ENCODE measurements at places on chromosomes 2 and 18.

DNA sequence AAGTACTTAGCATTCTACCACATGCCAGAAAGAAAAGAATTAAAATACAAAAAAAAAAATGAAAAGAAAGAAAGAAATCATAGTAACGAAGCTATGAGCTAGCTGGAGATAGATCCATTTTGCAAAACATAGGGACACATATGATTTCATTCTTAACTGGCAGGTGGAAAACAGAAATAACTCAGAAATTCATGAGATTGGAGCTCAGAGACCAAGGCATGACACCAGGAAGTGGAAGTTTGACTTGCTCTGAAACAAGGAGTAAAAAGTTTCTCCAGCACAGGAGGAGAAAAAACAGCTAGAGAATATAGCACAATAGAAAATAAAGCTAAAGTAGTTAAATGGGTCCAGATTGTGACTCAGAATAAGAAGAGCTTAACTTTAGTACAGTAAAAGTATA is 278.1 kb downstream of the ZEB2 start:
- no peak for DNase-seq

DNA sequence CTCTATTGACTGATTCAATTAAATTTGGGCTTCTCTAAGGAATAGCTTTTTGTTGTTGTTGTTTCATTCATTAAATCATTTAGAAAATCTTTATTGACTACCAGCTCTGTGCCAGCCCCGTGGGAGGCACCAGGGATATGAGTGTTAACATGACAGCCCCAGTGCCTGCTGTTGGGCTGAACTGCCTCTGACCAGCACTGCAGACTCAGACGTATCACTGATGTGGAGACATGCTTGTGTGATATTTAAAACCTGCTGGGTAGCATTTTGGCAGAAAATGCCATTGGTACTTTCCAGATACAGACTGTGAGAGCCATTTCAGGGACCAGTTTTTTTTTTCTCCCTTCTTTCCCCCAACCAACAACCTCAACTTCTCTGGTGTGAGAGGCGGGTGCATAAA is 38.6 kb upstream of the KCNF1 start:
- DNase-seq: no peak

GRCh38 chr2:71932037-71932779 is 215.5 kb downstream of the CYP26B1 start:
- DNase-seq: no peak

DNA sequence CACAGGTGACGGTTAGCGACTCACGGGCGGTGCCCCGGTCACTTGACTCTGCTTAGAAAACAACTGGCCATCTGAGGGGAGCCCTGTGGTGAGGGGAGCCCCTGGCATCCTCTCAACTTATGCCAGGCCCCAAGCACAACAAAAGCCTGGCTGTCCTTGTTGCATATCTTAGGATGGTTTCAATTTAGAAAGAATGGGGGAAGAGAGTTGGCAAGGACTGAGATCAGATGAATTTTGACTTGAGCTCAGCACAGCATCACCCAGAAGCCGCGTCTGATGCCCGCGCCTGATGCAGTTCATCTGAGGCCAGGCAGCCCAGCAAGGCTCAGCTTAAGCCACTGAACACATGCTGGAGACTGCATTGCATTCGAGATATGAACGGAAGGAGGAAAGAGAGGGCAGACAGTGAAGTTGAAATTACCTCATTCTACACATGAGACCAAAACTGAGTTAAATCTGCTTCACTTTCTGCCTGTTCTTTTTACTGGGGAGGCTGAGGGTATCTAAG is 36.8 kb downstream of the MYT1L start:
- DNase-seq: no peak

DNA sequence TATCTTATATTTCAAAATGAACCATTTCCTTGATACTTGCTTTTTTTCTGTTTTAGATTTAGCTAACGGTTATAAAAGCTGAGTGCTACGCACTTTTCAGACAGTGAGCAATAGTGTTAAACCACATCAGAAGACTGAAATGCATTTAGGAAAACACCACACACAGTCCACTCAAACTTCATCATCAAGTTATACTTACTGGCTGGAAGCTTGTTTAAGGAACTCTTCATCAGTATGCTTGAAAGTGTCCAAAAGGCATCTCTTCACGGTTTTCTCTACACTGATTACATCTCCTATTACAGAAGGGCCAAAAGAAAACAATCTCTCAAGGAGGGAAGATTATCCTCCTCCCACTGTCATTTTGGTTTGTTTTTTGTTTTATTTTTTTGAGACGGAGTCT is 19.7 kb downstream of the ILKAP start:
- DNase-seq: no peak

- no peak for DNase-seq
Observed at GRCh38 chr2:240130393-240131195, 5.5 kb downstream of the COPS9 start.

- no peak for DNase-seq
Observed at GRCh38 chr18:32439802-32440201, 30.9 kb downstream of the GAREM1 start.

DNA sequence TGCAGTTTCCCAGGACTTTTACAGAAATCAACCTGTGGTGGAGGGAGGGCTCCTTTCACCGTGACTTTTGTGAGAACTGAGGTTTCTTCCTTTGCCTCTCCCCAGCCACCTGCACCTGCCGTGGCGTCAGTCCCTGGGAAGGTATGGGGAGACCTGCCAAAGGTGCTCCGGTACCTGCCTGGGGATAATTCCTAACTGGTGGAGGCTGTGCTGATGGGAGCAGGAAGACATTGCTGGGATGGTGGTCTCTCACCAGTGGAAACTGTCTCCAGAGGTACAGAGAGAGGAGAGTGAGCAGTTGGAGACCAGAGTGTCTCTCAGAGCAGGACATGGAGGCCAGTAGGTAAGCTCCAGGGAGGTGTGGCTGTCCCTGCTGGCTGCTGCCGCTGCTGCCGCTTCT is 52.6 kb downstream of the CIB4 start:
- DNase-seq: no peak

DNA sequence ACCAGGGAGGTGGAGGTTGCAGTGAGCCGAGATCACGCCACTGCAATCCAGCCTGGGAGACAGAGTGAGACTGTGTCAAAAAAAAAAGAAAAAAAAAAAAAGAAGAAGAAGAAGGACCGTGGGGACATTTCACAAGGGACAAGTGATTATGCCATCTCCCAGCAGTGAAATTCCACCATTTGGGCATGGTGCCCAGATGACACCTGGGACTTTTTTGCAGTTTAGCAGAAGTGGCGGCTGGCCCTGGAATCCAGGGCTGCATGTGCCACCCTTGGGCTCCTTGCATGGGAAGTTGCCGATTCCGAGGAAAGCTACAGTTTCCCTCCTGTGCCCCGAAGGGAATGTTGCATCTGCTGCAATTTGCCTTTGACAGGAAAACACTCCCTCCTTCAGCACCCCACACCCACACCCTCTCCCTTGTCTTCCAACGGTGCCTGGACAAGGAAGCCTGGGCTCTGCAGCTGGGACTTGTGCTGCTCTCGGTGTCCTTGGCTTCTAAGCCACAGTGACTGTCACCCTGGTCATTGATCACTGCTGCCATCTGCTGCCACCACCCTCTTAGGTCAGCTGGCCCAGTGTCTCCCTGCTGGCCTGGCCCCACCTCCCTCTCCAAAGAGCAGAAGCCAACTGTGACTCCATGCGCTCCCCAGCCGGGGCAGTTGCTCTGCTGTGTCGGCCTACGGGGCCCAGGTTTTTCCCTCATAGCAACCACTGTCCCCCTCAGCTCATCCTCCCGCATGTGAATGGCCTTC is 56.4 kb upstream of the LRRC30 start:
- no peak for DNase-seq

- DNase-seq: no peak
Observed at GRCh38 chr18:70553245-70553935, 264.5 kb downstream of the SOCS6 start.

DNA sequence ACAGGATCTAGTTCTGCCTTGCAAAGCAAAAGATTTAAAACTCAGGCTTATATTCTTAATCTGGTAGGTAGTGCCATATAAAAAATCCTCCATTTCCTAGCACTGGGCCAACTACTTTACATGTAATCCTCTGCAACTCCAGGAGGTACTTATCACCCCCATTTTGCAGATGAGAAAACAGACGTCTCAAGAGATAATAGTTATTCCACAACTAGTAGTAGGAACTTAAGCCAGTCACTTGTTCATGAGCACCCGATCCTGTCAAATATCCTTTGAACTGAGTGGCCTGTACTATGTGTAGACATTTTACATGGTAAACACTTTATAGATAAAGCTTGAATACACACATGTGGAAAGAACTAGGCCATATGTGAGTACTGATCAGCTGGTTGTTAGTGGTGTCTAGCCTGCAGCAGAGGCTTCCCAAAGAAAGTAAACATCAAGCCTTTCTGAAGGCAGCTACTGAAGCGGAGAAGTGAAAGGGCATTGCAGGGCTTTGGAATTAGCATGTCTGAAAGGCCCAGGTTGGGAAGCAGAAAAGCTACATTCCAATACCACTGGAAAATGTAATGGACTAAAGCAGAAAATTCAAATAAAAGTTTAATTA is 48.0 kb downstream of the NAB1 start:
- DNase-seq: no peak

DNA sequence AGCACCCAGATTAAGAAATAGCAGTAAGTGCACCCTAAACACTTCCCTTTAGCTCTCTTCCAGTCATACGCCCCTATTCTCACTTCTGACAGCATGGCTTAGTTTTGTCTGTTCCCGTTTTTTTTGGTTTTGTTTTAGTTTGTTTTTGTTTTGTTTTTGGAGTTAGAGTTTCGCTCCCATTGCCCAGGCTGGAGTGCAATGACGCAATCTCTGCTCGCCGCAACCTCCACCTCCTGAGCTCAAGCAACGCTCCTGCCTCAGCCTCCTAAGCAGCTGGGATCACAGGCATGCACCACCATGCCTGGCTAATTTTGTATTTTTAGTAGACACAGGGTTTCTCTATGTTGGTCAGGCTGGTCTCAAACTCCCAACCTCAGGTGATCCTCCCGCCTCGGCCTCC is 2067.7 kb downstream of the SUCLG1 start:
- no peak for DNase-seq

- DNase-seq: no peak
Observed at GRCh38 chr18:4605212-4605611, 150.1 kb upstream of the DLGAP1 start.

DNA sequence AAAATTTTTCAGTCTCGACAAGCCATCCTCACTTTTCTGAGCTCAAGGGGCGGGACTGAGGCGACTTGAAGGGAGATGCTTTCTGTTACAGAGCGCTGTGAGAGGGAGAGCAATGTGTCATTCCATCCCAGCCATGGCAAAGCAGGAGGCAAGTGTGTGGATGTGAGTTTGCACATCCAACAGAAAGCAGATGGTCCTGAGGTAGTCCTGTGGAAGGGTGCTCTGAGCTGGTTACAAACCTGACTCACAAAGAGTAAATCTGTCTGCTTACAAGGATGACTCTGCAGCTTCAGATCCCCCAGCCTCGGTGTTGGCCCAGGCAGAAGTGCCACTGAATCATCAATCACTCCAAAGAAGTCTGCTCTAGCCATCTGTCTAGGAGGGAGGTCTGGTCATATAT is 482.0 kb upstream of the DCC start:
- no peak for DNase-seq

GRCh38 chr2:50712569-50712968 is 319.4 kb downstream of the NRXN1 start:
- DNase-seq: no peak

GRCh38 chr2:890791-891190 is 59.9 kb upstream of the SNTG2 start:
- DNase-seq: no peak

GRCh38 chr2:46445556-46445955 is 33.8 kb upstream of the TMEM247 start:
- DNase-seq: no peak

DNA sequence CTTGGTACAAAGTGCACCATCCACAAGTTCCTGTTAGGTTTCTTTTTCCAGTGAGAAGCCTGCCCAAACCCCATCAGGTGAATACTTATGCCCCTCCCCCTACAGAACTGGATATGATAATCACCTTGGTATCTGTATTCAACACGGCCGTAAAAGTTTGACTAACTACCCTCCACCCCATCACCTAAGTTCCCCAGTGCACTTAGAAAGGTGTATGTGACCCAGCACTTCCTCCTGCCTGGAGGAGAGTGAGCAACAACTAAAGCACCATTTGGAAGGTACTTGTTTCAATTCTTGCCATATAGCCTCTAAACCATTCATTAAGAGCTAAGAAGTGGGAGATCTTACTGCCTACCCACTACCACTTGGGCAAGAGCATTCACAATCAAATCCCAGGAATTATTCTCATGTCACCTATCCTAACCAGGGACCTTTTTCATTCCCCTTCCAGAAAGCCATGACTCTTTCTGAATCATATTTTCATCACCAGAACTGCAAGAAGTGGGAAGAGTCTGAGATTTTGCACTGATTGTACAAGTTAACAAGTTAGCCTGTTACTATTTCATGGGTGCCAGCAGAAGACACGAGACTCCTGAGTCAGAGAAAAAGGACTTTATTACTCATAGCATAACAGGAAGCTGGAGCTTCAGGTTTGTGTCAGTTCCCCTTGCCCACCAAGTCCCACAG is 53.5 kb upstream of the NDUFV2 start:
- no peak for DNase-seq

GRCh38 chr2:33068261-33068660 is 121.5 kb downstream of the LTBP1 start:
- no peak for DNase-seq

DNA sequence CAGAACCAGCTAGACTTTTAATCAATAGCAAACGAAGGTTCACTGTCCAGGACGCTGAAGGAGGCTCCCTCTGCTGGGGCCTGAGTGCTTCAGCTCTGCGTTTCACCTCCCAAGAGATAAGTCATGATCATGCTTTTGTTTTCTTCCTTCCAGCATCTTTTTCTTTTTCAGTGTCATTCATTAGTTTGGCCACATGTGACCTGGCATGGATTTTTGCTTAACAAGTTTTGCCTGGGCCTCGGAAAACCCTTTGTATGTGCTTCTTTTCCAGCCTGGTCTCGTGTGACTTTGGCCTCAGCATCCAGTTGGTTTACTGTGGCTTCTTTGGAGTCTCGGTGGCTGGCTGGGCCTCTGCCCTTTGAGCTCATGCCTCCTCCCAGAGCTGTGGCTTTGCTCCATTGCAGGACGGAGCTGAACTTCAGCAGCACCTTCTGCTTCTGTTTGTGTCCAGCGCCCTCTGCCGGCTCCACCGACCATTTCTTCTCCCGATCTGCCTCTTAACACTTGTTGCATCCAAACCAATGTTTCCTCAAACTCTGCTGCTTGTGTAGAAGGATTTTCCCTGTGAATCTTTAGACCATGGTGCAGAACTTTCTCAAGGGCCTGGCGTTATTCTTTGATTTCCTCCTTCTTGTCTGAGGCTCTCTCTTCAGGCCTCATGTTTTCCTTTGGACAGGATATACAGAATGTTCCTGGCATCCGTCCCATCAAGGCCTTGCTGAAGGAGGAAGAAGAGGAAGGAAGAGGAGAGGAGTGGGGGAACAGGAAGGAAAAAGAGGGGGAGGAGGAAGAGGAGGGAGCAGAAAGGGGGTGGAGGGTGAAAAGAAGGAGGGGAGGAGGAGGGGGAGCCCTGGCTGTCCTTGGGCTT is 23.6 kb upstream of the HES6 start:
- peak; percentile 72 for DNase-seq

DNA sequence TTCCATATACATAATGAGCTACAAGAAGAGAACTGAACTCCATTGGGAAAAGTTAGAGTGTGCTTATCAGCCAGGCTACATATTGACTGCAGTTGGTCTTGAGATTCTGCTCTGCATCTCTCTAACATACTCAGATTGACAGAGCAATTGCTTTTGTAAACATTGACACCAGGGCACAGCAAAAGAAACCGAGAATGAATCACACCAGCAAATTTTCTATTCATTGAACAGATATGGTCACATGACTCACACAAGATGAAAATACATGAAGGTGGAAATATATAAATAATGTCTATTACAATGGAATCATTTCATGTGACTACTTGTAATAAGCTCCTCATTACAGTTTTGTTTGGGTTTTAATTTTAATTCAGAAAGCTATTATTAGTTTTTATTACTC is 691.9 kb upstream of the TMEFF2 start:
- no peak for DNase-seq
